Naive thymus-derived CD8-positive, alpha-beta T cell (primary cell): ENCODE measurements at places on chromosomes 12 and 14.

DNA sequence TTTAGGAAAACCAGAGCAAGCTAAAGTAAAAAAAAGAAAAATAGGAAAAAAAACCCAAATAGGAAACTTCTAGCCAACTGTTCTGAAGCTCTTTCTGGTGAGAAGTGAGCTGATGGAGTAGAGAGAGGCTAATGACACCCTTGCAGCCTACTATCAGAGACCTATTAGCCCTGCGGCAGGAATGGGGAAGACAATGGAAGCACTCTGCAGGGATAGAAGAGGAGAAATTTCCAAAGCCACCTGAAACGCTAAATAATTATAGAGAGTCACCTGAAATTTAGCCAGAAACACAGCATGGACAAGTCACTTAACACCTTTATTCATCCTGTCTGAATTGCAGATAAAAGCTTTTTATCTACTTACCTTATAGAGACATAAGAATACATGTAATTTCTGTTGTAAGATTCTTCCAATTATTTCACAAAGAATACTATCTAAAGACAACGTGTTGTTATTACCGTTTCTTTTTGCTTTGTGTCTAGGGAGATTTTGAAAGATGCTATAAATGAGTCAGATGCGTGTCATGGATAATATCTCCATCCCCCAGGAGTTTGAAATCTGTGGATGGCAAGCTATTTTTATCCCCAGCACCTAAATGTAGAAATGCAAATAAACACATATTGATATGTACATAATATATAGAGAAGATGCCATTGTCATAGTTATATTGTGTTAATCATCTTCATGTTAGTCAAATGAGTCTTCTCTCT is 138.6 kb downstream of the TPH2 start:
- DNase-seq, result no peak

DNA sequence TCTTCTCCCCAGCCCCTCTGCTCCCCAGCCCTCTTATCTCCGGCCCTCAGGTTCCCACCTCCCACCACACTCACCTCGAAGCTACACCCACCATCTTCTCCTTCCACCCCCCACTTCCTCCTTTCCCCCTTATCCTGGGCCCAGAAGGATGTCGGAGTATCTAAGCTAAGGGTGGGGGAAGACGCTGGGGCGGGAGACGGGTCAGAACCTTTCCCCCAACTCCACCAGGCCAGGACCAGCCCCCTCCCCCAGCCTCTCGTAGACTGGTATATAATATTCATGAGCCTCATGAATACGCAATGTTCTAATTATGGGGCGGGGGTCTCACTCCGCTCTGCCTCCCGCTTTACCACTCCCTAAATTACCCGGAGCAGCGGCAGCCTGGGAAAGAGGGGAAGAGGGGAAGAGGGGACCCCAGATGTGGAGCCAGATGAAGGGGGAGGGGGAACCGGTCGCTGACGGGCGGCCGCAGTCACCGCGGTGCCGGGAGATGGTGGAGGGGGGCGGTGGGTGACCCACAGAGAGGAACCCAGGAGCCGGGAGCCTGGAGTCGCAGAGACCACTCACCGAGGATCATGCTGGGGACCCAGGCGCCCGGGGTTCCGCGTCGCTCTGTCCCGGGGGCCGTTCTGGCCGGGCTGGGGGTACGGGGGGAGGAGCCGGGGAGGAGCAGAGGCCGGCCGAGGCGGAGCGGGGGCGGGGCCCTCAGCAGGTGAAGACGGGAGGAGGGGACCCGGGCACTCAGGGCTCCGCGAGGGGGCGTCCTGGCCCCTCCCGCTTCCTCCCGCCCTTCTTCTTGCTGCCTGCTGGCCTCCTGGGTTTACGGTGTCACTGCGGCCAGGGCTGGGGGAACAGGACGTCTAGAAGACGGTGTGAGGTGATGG is 6.4 kb upstream of the ZNF385A start:
- DNase-seq, result peak; percentile 60

DNA sequence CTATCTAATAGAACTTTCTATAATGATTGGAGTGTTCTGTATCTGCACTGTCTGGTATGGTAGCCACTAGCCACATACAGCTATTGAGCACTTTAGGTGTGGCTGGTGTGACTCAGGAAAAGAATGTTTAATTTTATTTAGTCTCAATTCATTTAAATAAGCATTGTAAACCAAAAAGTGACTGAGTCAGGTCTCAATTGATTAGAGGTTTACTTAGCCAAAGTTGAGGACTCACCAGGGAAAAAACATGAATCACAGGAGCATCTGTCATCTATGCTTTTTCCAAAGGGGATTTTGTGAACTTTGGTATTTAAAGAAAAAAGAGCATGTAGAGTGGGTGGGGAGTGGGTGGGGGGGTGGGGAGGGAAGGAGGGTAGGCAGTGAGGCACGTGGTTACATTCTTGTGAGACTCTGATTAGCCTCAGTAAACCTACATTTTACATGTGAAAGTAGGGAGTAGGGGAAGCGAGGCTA is 473.1 kb downstream of the ATP23 start:
- no peak for DNase-seq

DNA sequence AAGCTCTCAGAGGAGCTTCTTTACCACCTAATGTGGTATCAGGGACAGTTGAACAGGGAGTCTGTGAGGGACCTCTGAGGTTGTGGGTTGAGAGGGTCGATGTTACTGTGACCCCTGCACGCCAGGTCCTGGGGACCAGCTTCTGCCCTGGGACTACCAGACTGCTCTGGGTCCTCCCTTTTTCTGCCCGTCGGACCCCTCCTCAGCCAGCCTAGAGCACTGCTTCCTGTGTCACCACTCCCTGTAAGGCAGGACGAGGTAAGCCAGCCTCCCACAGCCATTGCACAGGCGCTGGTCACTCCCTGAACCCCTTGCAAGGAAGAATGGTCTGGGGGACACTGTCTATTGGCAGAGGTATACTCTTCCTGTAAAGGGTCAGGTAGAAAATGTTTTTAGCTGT is 38.1 kb downstream of the SYNE3 start:
- no peak for DNase-seq

GRCh38 chr12:95699579-95699978 is 91.0 kb downstream of the NTN4 start:
- DNase-seq, result no peak

- no peak for DNase-seq
Observed at GRCh38 chr14:51546603-51547258, 105.0 kb upstream of the FRMD6 start.

GRCh38 chr14:78048120-78048519 is 122.1 kb upstream of the NRXN3 start:
- DNase-seq, result no peak

GRCh38 chr14:65356327-65356836 is 56.1 kb upstream of the FUT8 start:
- DNase-seq, result no peak

DNA sequence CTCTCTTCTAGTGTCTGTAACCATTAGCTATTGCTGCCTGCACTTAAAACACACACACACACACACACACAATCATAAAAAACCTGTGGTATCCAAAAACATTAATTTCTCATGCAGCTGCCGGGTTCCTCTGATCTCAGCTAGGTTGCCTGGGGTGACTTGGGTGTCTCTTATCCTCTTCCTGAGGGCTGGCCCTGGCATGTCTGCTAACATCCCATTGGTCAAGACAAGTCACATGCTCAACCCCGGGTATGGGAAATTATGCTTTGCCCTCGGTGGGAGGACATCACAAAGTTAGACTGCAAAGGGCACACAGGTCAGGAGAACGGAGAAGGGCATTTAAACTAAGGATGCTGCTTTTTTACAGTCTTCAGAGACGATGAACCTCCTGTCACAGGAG is 55.7 kb downstream of the TRPV4 start:
- no peak for DNase-seq

- DNase-seq, result no peak
Observed at GRCh38 chr14:68962681-68963080, 16.4 kb downstream of the ACTN1 start.

GRCh38 chr12:67541625-67541991 is 106.9 kb upstream of the DYRK2 start:
- peak; percentile 27 for DNase-seq
